Spleen (tissue), 13 donors: ENCODE measurements at places on chromosomes 6 and 20.

DNA sequence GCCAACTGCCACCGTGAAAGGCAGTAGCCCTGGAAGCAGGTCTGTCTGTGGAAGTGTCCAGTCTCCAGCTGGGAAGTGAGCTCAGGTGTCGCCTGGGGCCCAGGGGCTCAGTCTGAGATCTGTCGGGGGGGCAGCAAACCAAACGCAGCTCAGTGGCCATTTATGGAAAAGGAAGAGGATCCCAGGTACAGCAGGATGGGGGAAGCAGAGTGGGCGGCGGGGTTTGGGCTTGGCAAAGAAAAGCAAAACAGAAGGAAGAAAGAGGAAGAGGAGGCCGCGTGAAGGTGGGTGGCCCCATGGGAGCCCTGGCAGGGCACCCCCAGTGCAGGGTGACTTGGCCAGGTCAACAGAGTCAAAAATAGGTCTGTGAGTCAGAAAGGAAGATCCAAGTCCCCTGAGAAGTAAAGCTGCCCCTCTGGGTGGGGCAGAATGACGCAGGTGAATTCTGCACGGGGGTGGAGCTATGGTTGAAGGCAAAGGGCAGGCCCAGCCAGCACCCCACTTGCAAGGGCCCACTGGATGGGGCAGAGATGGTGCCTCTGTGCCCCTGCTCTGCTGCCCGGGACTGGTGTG lies 5.3 kb downstream of the PXDC1 start:
- DNase-seq, result no peak

DNA sequence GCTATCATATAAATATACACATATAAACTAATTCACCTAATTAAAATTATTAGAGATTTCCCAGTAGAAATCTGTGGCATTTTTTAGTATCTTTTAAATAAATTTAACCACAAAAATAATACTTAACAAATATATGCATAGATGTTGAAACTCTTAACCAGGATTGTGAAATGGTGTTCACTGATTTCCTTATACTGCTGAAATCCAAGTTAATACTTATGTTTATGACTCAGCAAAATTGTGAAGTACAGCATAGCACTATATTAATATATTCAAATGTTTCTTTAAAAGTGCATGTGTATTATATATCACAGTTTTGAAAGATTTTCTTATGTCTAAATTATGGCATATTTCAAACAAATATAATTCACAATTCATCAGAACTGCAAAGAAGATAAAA lies 328.2 kb upstream of the MANEA start:
- DNase-seq, result no peak

DNA sequence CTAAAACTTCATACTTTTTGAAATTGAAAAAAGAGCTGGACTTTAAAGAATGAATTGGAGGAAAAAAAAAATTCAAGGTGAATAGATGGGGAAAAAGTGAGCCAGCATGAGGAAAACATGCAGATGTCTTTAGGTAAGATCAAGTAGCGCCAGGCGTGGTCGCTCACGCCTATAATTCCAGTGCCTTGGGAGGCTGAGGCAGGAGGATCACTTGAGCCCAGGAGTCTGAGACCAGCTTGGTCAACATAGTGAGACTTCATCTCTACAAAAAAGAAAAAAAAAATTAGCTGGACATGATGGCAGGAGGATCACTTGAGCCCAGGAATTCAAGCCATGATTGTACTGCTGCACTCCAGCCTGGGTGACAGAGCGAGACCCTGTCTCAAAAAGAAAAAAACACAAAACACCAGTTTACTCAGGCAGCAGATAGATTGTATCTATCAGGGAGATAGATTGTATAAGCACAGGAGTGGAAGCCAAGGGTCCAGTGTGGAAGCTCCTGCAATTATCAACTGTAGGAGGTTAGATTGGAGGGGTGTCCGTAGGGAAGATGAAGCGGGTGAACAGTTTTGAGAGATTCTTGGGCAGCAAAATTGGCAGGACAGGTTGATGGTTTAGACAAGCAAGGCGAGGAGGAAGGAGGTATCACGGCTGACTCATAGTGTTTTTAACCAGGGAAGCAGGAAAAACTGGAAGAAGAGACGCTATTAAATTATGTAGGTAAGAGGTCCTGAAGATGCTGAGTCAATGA lies 97.6 kb upstream of the ZNF217 start:
- DNase-seq, result no peak

GRCh38 chr20:3430376-3431069 lies 23.1 kb upstream of the DNAAF9 start:
- DNase-seq, result no peak

DNA sequence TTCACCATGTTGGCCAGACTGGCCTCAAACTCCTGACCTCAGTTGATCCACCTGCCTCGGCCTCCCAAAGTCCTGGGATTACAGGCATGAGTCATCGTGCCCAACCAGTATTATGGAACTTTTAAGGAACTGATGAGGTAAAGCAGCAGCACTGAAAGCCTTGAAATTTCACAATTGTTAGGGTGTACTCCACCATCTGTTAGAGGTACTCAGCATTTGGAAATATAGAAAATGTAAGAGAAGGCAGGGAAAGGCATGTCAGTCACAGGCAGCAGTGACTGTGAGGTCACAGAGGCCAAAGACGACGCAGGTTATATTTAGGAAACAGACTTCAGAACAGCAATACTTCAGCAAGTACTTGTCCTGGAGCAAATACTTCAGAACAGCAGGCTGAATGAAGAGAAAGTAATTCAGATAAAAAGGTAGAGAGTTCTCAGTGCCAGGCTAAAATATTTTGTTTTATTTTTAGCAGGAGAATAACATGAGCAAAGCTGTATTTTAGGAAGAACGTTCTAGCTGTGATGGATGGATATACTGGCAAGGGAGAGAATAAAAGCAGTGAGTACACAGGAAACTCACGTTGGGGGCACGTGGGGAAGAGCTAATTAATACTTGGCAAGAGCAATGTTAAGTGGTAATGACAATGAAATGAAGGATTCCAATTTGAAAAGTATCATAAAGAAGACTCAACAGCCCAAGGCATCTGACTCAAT lies 67.2 kb downstream of the DTNBP1 start:
- no peak for DNase-seq

GRCh38 chr20:11929947-11930346 lies 12.3 kb downstream of the BTBD3 start:
- DNase-seq, result no peak

DNA sequence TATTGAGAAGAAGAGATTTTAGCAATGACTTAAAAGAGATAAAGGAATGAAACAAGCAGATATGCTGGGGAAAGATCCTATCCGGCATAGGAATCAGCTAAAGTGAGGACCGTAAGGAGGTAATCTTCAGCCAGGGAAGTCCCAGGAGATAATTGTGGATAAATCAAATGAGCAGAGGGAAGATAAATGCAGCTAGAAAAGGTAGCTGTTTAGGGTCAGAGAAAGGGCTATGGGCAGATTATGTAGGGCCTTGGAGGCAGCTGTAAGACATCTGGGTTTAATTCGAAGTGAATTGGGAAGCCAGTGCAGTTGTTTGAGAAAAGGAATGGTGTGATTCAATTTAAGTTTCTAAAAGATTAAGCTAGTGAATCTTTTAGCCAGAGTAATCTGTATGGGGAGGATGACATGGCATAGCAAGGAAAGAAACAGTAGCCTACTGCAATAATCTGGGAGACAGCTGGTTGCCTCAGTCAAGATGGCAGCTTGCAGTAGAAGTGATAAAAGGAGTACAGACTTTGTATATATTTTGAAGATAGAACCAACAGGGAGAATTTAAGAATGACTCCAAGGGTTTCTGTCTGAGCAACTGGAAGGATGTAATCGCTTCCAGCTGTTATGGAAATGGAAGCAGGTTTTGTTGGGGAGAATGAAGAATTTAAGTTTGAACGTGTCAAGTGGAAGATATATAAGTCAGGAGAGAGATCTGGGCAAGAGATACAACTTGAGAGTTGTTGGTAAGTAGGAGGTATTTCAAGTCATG lies 552.3 kb upstream of the FLRT3 start:
- no peak for DNase-seq

DNA sequence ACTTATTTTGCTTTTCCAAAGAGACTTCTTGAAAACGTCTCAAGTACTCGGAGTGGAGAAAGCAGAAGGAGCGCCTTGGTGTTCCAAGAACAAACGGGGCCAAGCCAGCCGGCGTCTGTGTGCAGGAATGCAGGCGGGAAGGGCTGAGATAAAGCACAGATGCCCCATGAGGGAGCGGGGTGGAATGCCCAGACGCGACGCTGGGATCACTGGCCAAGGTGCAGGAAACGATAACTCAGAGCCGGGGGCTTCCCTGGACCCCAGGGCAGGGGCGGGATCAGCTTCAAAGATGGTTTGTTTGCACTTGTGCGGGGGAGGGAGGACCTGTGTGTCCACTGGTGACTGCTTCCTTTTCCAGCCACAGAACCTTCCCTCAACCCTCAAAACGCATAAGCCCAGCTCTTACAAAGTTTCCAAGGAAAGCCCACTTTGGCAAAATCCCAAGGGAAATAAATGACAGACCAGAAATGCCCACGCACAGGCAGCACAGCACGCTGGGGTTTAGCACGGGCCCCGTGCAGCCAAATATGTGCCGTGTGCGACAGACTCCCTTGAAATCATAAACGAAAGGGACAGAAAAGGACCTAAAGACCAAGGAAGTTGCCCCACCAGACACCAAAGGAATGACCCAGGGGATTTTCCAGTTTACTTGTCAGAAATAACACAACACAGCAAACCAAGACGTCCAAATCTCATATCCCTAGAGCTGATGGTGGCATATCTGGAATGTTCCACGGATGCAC lies 113.9 kb downstream of the NFATC2 start:
- DNase-seq, result peak; percentile 73

DNA sequence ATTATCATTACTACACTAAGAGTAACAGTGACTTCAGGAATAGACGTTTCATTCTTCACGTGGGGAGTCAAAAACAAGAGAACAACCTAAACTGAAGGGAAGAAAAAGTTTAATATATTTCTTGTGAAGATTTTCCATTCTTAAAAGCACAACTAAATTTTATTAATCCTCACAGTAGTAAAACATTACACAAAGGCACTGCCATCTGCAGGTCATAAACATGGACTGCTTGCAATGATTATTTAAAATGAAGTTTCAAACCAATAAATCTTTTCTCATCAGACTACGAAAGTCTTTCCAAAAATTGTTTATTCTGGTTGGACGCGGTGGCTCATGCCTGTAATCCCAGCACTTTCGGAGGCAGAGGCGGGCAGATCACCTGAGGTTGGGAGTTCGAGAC lies 2.6 kb downstream of the NCOA5 start:
- DNase-seq, result no peak
